ENCODE measurements at places on chromosomes 7 and 10.

GRCh38 chr7:20858951-20859350, 72.3 kb upstream of the SP8 start:
- DNase-seq: peak; percentile 47

- DNase-seq: peak; percentile 83
Observed at GRCh38 chr10:119217991-119218490, 10.7 kb downstream of the GRK5 start.

- DNase-seq: no peak
Observed at GRCh38 chr7:97357459-97357858, 240.0 kb downstream of the SDHAF3 start.

GRCh38 chr10:9834434-9834833, 1183.2 kb upstream of the CELF2 start:
- peak; percentile 73 for DNase-seq

DNA sequence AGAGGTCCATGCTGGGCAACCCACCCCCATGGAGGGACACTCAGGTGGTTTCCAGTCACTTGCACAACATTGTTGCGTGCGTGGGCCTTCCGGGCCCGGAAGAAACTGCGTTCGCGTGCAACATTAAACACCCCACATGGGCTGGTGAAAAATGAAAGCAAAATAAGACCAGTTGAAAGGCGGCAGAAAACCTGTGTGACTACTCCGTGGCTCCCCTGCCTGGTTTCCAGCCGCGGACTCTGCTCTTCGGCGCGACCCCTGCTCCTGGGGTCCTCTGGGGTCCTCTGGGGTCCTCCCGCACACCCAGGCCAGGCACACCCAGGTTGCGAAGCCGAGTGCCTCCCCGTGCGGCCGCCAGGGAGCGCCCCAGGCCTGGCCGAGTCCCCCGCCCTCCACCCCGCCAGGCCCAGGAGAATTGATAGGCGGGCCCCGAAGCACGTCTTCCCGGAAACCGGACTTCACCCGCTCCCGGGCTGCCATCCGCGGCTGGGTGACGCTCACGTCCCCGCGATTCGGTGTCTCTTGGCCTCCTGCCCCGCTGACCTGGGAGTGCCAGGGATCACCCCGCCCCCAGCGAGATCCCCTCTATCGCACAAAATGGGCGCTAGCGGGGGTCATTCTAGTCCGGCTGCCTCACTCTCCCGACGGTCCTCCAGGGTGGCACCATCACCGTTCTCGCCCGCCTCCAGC, 1.9 kb upstream of the SH2D4B start:
- DNase-seq: peak; percentile 78

- DNase-seq: no peak
Observed at GRCh38 chr7:25877802-25878789, 273.9 kb upstream of the NFE2L3 start.

DNA sequence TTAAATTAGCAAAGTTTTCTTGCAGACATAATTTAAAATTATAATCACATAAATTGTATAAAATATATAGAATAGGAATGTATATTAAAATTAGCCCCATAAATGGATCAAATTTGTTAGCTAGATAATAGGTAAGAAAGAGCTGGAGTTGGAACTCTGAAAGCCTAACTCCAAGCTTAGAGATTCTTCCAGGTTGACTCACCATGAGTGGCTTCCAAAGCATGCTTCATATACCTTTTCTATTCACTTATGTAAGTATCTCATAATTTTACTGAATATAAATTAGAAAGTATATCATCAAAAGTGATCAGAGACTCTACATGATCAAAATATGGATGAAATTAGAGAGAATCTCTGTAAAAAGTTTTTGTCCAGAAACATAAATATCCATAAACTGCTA, 320.7 kb upstream of the MAGI2 start:
- no peak for DNase-seq

- peak; percentile 100 for DNase-seq
Observed at GRCh38 chr10:84139126-84140035, at the start of gene GHITM. Gene GHITM, plus strand, starts transcription at chr10:84139509. Its CDS starts 1,992 bp downstream, at chr10:84141501.

DNA sequence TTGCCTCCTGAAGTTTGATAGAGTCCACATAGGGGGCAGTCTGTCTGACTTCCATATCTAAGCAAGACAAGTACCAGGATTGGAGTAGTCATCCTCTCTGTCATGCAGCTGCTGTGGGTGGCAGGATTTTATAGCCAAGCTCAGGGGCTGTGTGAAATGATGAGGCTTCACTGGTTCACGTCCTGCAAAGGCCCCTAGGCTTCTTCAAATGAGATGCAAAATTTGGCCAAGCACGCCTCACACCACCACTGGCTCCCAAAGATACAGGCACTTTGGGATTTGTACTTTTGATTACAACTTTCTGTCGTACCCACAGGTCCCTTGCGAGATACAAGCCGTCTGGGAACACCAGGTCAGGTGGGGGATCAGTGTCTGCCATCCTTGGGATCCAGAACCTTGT, 67.1 kb downstream of the WDFY4 start:
- no peak for DNase-seq

DNA sequence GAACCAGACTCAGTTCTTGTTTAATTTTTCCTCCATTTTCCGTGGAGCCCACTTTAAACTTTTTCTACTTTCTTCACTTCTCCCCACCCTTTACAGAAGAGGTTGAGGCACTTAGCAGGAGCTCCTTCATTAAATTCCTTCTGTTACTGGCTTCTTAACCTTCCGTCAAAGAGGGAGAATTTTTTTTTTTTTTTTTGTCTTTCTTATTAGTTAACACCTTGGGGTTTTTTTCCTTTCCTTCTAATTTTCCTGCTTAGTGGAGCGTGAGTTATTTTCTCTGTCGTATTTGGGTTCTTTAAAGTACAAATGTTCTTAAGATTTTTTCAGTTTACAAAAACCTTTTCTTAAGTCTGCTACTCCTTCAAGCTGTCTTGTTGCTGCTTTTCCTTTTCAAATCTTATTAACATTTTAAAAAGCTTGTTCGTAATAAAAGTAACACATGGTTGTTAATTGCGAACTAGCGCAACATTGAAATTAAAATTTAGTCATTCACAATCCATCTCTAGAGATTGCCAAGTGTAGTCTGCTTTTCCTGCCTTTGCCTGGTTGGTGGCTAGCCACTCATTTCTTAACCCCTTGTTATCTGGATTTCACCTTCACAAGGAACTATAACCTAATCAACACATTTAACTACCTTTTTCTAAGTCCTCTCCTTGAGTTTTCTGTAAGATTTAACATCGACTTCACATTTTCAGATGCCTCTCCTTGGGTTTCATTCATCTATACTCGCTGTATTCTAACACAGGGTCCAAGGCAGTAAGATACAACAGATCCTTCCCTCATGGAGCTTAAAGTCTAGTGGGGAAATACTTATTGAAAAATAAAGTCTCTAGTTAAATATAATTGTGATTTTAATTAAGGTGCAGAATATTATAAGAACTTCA, 2.0 kb downstream of the BMPR1A start:
- no peak for DNase-seq

DNA sequence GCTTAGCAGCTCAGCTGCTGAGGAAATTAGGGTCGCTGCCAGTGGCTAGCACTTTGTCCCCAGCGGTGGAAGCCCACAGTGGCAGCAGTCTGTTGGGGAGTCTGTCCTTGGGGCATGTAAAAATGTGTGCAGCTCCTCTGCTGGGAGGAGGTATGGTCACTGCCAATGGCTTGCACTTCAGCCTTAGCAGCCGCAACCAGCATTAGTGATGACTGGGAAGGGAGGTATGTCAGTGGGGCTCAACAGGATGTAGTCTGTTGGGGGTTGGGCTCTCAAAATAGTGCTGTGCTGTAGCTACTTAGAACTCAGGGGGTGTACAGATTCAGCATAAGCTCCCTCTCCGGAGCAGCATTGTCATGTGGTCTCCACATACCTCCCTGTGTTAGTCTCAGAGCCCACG, 189.9 kb downstream of the ZEB1 start:
- DNase-seq: no peak

DNA sequence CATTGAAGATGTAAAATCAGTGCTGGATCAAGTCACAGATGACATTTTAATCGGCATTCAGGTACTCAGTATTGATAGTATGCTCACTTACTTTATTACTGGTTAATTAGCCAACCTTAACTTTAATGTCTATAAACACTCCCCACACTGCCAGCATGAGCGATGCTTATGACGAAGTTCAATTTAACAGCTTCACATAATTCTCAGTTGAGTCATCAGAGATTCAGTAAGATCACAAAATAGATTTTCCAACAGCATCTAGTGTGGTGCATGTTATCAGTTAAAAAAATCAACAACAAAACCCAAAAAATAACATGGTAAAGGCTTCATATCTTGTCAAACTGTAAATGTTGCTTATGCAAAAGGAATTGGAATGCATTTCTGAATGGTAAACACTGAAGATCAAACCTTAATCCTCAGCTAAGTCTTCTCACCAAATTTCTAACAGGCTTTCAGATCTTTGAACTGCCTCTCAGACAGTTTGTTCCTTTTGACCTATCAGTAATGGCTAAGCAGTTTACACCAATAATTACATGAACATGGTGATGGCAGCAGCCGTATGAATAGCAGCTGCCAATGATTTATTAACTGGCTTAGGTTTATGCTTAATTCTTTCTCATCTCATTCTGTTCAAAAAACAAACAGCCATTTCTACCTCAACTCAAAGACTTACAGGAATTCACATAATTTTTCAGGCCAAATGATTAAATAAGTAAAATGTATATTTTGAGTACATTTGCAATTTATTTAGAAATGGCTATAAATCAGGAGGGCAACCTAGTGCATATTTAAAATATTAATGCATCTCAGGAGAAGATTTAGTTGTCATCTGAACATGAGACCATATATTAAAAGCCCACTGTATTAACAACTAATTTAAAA, 98.5 kb downstream of the CABCOCO1 start:
- peak; percentile 40 for DNase-seq

DNA sequence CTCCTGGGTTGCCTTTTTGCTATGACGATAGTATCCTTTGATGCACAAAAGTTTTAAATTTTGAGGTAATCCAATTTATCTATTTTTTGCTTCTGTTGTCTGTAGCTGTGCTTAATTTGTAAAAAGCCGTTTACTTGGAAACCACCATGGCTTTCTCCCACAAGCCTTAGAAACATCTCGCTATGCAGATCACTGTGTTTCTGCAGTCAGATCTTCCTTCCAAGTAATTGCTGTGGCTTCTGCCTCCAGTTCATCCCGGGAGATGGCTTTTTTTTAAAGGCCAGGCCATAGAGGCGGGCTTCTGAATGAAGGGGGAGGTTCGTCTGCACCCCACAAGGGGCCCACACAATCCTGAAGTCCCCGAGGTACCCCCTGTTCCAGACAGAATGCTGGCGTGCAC, 48.3 kb upstream of the OCM2 start:
- no peak for DNase-seq

- no peak for DNase-seq
Observed at GRCh38 chr10:117900280-117900679, 146.5 kb downstream of the RAB11FIP2 start.

DNA sequence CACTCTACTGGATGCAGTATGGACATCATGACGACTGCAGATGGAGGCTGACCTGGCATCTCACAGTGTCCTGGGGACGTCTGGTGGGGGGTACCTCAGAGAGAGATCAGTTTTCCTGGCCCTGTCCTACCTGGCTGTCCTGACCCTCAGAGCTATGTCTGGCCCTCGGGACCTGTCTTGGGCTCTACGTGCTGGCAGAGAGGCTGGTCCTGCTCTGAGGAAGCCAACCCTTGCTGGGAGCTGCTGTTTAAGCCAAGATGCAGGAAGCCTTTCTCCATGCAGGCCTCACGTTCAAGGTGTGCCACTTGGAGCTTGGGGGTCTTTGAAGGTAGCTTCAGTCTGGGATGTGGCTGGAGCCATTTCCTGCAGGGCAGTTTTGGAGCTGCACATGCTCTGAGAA, 42.1 kb upstream of the CXCL12 start:
- no peak for DNase-seq

DNA sequence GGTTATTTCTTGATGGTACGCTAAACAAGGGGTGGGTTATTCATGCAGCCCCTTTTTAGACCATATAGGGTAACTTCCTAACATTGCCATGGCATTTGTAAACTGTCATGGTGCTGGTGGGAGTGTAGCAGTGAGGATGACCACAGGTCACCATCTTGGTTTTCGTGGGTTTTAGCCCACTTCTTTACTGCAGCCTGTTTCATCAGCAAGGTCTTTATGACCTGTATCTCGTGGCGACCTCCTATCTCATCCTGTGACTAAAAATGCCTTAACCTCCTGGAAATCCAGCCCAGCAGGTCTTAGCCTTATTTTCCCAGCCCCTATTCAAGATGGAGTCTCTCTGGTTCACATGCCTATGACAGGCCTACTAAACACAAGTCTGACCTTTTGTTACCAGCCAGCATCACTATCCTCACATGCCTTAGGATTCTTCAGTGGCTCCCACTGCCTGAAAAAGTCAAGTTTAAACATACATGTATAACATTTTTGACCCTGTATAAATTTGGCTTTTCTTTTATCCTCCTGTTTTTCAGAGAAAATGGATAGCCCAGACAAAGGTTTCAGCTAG, 13.2 kb upstream of the COBL start:
- DNase-seq: no peak
